Activated T-helper 17 cell treated with anti-CD3 and anti-CD28 coated beads, Interleukin-2, amount 50 U/mL, for 72 hours (primary cell): ENCODE measurements at places on chromosomes 3 and 15. TPM values are rescaled to one million over a fixed set of nuclear protein-coding genes. Genes with fewer than 3 reads are reported as not detected.

The EXD1 gene
- total RNA-seq, result not detected

The PROK2 gene
- total RNA-seq, result 4.6 TPM

The CASR gene
- total RNA-seq, result 3.9 TPM

The AP4E1 gene
- total RNA-seq, result 10.6 TPM

The RPP25 gene
- total RNA-seq, result 9.6 TPM
